Tibial nerve (tissue), 4 donors: ENCODE measurements at places on chromosomes 6 and 20.

DNA sequence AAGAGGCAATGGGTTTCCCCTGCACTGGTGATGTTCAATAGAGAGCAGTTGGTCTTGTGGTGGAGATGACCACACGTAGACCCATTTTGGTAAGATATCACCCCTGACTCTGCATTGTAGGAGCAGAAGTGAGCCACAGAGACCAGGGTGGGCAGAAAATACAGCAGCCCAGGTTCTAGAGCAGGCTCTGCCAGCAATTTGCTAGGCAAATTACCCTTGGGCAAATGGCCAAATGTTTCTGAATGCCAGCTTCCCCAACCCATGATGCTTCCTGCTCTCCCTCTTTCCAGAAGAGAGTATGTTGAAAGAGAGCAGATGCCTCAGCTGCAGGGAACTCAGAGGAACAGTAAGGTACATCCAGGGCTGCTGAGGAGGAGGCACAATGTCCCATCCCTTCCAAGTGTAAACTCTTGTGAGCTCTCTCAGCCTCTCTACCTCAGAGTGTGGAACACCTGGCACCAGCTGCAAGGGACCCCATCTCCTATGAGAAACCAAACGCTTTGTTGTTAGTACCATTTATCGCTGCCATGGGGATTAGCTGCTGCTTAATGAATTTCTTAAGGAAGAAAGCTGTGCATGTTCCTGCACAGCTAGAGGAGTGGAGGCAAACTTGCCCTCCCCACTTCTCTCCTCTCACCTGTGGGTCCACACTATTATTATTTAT, 317.5 kb upstream of the MOCS1 start:
- H3K4me3 ChIP-seq, result no peak overlapping the region
- no peak for DNase-seq
- no peaks in the 10 kb centered on the region for H3K4me1 ChIP-seq
- H3K36me3 ChIP-seq, result no peaks in the 10 kb centered on the region
- no peaks in the 10 kb centered on the region for H3K27me3 ChIP-seq

- no peaks in the 10 kb centered on the region for H3K4me1 ChIP-seq
- no peaks in the 10 kb centered on the region for H3K27me3 ChIP-seq
- H3K36me3 ChIP-seq, result no peaks in the 10 kb centered on the region
- no peak overlapping the region for H3K4me3 ChIP-seq
- H3K27ac ChIP-seq, result no peak overlapping the region
- no peak for DNase-seq
Measured at GRCh38 chr6:38169221-38169976, 349.9 kb downstream of the ZFAND3 start.

DNA sequence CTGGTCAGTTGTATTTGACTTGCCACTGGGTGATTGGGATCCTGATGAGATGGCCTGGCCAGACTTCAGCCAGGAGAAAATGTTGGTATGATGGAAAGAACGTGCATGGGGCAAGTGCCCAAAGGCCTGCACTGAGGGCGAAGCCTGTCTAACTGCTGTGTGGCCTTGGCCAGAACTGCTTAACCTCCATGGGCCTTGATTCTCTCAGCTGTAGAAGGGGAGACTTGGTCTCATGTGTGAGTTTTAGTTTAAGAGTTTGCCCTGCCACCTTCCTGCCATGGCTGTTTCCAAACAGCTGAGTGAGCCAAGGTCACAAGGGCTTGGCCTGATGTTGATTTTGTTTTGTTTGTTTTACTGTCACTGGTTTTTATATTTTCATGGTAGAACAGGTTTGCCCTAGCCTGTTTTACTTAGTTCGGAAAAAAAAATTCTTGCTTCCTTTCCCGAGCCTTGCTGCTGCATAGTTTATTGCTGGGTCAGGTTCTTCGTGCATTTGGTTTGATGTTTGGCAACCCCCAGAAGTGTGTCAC, 35.3 kb downstream of the DSTN start:
- H3K4me3 ChIP-seq, result no peak overlapping the region
- H3K4me1 ChIP-seq, result peaks cover 31% of the 10 kb centered on the region
- no peak for DNase-seq
- no peaks in the 10 kb centered on the region for H3K36me3 ChIP-seq
- no peaks in the 10 kb centered on the region for H3K27me3 ChIP-seq

DNA sequence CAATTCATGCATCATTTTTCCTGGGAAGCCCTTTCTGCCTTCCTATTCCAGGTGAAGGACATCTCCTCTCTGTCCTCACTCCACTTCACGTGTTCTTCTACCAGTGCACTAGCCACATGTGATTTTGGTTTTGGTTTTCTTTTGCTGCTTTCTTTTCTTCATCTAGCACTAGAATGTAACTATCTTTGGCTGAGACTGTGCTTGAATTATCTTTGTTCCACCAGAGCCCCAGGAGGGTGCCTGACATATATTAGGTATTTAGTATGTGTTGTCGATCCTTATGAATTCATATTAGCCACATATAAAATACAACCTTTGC, 79.9 kb downstream of the VGLL2 start:
- no peak for DNase-seq
- no peaks in the 10 kb centered on the region for H3K27me3 ChIP-seq
- H3K4me1 ChIP-seq, result no peaks in the 10 kb centered on the region
- H3K27ac ChIP-seq, result no peak overlapping the region

- DNase-seq, result no peak
- no peak overlapping the region for H3K4me3 ChIP-seq
- H3K36me3 ChIP-seq, result no peaks in the 10 kb centered on the region
Measured at GRCh38 chr20:62215991-62216635, 4.0 kb downstream of the HRH3 start.
